ENCODE measurements at places on chromosomes 5 and 9.

DNA sequence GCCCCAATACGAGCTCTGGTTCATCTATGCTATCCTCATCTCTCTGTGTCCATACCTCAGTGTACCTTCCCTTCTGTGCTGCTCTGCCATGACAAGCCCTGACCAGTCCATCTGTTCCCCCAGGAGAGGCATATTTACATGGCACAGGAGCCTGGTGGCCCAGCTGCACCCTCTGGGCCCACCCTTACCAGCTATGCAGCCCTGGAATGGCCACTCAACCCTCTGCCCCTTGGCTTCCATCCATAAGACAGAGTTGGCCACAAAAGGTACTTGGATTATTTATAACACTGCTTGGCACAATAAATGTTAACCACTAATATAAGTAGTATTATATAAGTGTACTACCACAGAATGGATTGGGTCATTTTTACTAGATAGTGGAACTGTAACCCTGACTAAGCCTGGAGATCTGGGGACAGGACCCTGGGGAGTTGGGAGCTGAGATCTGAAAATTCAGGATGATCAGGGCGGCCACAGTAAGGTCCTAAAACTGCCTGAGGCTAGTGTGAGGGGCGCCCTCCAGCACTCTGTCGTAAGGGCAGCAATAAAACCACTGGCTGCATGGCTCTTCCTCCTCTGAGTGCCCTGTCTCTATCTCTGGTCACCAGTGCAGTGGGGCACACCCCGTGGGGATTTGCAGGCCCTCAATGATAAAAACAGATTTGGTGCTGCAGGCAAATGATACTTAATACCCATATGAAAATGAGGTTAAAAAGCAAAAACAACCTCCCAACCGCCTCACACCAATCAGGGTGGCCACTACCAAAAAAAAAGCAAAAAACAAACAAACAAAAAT is 65.8 kb downstream of the SEMA4D start:
- no peak for DNase-seq

- DNase-seq, result no peak
These were observed 43.5 kb upstream of the PJA2 start for GRCh38 chr5:109453251-109453650.

- DNase-seq, result no peak
These were observed 23.8 kb downstream of the SLC9A3 start for GRCh38 chr5:500491-500890.

GRCh38 chr5:168317521-168318147 is 26.2 kb downstream of the WWC1 start:
- no peak for DNase-seq

DNA sequence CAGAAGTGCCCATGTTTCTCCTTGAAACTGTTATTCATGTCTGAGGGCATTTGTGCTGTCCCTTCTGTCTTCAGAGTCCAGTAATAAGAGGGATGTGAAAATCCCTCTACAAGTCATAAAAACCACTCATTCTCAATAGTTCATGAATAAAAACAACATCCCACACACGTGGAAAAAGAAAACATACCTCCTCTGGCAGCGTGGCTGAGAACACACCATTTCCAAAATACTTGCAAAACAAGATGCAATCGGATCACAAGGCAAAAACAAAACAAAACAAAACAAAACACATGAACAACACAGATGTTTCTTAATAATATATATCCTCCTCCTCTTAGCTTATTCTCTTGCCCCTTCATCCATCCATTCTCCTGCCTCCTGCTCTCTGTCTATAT is 71.0 kb upstream of the EQTN start:
- DNase-seq, result no peak

DNA sequence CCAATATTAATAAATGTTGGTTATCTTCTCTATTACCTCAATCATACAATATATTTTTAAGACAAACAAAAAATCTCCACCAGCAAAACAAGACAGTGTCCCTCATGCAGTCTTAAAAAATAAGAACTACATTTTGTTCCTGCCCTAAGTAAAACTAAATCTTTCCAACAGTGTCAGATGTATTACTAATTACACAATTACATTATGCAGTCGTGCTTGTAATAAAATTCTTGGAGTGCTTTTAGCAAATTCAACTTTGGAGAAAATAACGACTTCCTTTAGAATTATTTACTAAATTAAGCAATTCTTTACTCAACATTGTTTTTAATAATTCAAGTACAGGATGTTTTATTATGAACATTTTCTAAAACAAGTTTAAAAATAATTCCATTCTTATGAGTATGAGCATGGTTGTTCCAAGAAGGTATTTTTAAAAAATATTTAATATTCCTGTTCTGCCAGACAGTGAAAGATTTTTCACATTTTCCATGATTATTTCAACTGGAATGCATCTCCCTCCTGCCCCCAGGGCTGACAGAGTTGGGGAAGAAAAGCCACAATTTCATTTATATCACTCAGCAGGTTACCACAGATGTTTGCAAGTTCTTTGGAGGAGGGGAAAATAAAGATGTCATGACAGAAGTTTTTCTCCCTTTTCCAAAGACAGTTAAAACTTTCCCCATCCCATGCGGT is 137.9 kb downstream of the FAM114A2 start:
- DNase-seq, result no peak

DNA sequence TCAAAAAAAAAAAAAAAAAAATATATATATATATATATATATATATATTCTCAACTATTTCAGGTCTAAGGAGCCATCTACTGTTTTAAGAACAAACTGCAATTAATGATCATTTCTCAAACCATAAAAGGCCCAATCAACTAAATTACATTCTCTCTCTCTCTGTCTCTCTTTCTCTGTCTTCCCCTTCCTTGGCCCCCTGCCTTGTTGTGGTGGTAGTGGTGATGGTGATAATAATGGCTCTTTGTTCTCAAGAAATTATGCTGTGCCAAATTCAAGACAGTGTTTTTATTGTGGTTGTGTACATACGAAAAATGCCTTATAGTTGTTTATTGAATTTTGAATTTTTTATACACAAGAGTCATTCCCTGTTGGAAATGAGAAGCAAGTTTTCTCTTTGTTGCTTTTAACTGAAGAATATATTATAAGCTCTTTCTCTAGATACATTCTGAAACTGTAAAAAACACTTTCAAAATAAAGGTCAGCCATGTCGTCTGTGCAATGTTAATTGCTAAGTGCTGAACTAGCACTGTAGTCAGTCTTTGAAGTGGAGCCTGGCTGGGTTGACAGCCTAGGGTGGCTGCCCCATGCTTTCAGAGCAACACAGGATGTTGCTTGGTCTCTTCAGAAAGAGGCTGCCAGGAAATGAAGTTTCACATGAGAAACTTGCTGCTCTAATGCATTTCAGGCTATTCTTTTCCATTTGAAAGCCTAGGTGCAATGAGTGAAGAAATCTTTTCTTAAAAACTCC is 96.0 kb downstream of the HINT1 start:
- no peak for DNase-seq

- DNase-seq, result no peak
These were observed 20.7 kb upstream of the IL13 start for GRCh38 chr5:132637241-132637640.

- no peak for DNase-seq
These were observed 1.8 kb downstream of the CCNH start for GRCh38 chr5:87410931-87411330.

DNA sequence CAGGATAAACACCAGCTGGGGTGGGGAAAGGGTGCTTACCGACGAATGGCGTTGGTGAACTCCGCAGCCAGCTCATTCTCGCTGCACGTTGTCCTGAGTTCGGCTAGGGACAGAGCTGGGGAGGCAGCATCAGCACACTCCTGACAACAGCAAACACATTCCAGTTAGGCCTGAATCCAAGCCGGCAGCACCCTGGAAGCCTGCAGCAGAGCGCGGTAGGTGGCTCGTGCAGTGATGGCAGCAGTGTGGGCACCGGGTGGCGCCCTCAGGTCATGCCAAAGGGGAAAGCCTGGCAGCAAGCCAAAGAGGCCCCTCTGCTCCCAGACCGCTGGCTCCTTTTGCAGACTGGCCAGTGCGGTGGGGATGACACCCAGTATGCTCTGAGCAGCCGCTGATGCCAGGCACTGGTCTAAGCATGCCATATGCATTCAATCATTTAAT is 66.9 kb downstream of the DCP2 start:
- DNase-seq, result peak; percentile 19

DNA sequence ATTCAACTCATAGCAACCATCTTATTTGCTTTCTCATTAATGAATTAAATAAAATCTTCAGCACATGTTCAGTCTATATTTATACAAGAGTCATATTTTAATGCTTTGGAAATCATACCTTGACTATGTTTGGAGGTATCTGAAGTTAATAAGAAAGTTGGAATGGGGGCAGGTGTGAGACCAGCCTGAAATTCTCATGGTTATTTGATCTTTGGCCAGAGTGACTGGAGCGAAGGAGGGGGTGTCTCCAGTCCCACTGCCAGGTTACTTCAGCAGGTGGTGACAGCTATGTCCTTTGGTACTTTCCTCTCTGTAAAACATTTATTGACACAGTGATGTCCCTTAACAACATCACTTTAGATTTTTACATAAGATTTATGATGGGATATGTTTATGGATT is 318.1 kb upstream of the SGCD start:
- DNase-seq, result no peak

- DNase-seq, result no peak
These were observed 153.6 kb downstream of the TSSK1B start for GRCh38 chr5:113281194-113281593.

- DNase-seq, result no peak
These were observed 1.3 kb downstream of the HAVCR2 start for GRCh38 chr5:157107508-157107907.

DNA sequence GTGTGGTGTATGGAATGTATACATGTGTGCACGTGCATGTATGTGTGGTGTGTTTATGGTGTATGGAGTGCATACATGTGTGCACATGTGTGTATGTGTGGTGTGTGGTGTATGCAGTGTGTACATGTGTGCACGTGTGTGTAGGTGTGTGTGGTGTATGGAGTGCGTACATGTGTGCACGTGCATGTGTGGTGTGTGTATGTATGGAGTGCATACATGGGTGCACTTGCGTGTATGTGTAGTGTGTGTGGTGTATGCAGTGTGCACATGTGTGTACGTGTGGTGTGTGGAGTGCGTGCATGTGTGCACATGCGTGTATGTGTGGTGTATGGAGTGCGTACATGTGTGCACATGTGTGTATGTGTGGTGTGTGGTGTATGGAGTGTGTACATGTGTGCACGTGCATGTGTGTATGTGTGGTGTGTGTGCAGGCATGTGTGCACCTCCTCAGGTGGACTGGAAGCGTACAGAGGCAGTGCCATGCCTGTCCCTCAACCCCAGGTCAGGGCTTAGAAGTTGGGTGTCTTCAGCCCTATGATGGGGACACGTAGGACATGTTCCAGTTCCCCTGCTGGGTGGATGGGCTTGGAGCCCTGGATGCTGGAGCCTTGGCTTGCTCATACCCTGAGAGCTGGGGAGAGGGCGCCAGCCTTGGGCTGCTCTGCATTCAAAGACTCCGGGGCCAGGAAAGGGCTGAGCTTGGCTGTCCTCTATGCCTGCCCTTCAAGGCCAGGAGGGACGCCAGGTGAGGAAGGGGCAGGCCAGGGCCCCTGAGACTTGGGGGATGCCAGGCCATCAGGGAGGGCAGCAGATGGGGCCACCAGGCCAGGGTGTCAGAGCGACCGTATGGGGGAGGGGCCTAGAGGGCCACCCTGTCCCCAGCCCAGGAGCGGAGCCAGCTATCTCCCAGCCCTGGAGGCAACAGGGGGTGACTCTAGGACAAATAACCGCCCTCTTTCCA is 12.2 kb downstream of the MYMK start:
- DNase-seq, result no peak

DNA sequence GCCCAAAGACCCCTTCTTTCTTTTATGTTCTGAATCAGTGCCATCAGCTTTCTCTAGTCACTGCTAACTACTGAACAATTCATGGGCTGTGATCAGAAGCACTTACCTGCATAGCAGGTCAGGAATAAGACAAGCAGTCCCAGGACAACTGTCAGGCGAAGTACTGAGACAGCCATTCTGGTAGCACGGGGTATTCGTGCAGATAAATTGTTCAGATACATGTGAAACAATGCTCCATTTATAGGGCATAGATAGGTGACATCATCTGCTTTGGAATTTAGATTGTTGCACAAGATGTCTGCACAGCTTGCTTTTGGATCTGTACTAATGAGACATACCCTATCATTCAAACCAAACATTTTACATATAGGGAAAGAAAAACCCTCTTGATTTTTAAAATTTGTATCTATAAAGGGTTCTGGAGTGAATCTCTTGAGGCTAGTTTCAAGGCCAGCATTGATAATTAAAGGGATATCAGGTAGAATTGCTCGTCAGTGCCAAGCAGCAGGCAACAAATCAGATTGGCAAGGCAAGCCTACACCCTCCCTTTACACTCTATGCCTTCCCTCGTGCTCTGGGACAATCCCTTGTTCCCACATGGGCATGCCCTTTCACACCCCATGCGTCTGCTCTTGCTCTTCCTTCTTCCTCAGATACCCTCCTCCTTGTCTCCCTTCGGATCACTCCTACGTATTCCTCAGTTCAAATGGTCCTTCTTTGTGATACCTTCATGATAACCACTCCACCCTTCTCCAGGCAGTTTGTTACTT is at the start of gene C5orf46:
Gene C5orf46, minus strand, starts transcription at position 213 of the 770 bp plus-strand sequence. Its CDS starts 37 bp downstream, at position 176.
- DNase-seq, result no peak

DNA sequence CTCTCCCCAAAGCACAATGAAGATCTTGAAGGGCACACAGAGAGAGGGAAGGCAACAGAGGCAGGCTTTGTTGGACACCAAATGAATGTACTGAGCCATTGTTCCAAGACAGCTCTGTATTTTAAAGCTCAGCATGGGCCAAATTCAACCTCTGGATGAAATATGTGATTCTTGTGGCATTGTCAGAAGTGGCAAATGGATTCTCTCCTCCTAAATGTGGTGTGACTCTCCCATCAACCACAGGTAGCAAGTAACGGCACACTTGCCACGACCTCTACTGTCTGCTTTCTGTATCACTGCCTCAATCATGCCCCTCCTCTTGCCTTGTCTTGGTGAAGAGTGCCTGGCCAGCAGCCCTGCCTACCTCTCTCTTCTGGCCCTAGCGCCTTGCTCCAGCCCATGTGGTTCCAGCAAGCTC is 6.1 kb upstream of the MOB3B start:
- no peak for DNase-seq

GRCh38 chr5:150541895-150542294 is 34.0 kb downstream of the NDST1 start:
- DNase-seq, result no peak

DNA sequence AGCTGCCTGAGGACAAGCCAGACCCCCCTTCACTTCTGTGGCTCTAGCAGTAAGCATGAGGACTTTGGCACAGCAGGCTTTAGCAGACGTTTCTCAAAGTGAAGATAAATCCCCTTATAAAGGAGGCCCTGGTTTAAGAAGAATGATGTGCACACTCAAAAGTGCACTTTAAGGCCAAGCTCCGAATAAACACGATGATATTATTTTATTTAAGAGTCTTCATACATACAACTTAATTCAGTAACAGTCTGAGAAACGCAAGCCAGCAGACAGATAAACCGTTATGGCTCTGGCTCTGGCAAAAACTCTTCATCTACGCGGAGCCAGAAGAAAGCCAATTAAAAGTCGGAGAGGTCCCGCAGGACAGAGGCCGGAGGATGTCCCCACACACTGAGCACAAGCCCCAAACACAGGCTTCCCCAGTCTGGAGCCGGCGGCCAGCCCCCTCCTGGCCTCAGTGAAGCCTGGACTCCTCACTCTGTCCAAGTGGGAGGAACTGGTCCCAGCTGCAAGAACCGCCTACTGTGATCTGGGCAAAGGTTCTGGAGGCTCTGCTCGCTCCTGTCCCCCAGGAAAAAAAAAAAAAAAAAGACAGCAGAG is 44.6 kb downstream of the ADAMTS2 start:
- no peak for DNase-seq

GRCh38 chr9:124088476-124088837 is 76.9 kb downstream of the LHX2 start:
- no peak for DNase-seq

All from NCI-H1417 (cell line).